ENCODE measurements at places on chromosomes 5 and 9. TPM values are rescaled to one million over a fixed set of nuclear protein-coding genes. Genes with fewer than 3 reads are reported as not detected.

- DNase-seq, result no peak
Observed at GRCh38 chr5:77379558-77380061, 112.5 kb downstream of the WDR41 start.

DNA sequence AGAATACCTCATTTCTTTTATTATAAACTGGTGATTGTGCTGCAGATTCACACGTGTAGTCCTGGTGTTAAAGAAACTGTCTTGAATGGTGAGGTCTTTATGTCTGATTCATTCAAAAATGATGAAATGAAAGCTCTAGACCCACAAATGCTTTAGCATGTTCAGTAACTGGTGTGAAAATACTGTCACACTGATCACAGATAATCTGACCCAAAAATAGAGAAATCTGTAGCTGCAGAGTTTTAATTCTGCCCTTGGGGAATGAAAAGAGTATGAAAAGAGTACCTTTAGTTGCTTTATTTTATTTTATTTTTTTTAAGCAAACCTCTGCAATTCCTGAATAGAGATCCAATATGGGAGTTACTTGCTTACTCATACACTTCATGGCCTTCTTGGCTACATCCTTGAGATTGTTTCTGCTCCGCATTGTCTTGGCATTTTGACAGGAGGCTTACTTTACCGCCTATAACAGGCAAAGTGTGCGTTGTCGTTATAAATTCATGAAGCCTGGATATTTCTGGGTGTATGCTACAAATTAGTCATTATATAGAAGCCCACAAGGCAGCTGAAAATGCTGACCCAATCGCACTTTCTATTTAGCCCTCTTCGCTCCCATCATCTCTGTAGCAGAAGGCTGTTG is 2.7 kb downstream of the RGMB start:
- no peak for DNase-seq

- DNase-seq, result no peak
Observed at GRCh38 chr5:82354543-82354942, 76.4 kb upstream of the RPS23 start.

DNA sequence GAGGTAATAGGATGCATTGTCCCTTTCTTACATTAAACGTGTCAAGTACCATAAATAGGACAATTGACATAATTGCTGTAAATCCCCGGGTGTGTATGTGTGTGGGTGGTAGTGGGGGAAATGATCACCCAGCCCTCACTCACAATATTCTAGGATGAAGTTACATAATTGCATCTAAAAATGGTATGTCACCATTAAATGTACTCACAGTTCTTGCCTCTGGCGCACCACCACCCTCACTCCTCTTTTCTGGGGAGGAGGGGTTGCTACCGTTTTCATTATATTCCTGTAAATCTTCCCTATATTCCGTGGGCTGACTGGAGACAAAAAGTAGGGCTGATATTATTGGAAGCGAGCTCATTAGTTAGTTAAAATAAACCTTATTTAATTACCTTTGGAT is 563.8 kb downstream of the TLR4 start:
- DNase-seq, result no peak

GRCh38 chr5:64900618-64901017 is 131.9 kb downstream of the CWC27 start:
- no peak for DNase-seq

DNA sequence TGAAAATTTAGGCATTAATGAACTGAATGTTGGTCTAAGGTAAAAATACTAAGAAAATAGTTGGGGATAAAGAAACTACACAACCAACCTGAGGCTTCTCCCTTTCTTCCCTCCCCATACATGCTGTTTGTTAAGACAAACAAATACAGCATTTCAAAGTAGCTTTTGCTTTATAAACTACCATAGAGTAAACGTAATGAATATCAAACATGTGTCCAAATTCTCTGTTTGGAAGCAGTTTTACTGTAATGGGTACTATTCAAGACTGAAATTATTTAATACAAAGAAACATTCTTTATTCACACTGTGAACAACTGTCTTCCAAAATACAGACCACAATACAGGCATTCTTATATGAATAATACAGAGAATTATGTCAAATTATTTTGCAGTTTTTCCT is 52.0 kb downstream of the SLC44A1 start:
- no peak for DNase-seq

Gene PLAC8L1
- 0.94 TPM for total RNA-seq

Measured in T-helper 17 cell (primary cell).